Mucosa of gallbladder (tissue), 1 donor: ENCODE measurements at places on chromosomes 13 and 19. TPM values are rescaled to one million over a fixed set of nuclear protein-coding genes. Genes with fewer than 3 reads are reported as not detected.

Gene MZT1
- 4.7 TPM for total RNA-seq

Gene SPPL2B
- total RNA-seq = 148 TPM

Gene IZUMO2
- not detected for total RNA-seq

Gene OVOL3
- total RNA-seq = not detected

Gene SMAD9
- 39.7 TPM for total RNA-seq

Gene UBE2L5
- not detected for total RNA-seq

Gene CKM
- not detected for total RNA-seq

GRCh38 chr19:39823686-39824085, 10.3 kb downstream of the DYRK1B start:
- no peak for DNase-seq

DNA sequence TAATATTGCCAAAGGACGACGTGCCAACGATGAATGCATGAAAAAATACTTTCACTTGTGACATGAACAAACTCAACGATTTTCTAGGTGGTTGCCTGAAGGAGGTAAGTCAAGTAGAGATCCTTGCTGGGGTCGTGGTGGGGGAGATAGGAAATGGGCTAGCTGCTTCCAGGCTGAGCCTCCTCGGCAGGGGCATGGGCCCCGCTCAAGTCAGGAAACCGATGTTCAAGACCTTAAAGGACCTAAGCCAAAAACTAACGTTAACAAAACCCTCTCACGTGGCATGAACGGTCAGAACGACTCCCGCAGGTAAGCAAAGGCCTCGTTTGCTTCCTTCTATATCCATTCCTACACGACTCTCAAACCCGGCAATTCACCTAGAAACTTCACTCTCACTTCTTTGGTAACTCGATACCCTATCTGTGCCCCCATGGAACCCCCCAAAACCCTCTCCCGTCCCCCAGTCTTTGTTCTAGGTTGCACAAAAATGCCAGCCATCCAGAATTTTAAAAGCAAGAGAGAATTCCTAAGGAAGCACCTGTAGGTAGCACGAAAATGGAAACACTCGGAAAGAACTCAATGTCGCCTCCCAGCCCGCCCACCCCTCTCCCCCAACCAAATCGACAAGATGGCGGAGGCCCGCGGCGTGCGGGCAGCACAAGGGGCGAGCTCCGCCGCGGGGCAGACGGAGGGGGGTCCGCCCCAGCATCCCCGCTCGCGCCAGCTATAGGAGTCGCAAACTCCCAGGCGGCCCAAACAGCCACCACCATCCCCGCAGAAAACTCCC, 13.6 kb downstream of the ACP4 start:
- DNase-seq = no peak

GRCh38 chr19:6273701-6274601, 5.8 kb downstream of the MLLT1 start:
- DNase-seq = peak; percentile 76

DNA sequence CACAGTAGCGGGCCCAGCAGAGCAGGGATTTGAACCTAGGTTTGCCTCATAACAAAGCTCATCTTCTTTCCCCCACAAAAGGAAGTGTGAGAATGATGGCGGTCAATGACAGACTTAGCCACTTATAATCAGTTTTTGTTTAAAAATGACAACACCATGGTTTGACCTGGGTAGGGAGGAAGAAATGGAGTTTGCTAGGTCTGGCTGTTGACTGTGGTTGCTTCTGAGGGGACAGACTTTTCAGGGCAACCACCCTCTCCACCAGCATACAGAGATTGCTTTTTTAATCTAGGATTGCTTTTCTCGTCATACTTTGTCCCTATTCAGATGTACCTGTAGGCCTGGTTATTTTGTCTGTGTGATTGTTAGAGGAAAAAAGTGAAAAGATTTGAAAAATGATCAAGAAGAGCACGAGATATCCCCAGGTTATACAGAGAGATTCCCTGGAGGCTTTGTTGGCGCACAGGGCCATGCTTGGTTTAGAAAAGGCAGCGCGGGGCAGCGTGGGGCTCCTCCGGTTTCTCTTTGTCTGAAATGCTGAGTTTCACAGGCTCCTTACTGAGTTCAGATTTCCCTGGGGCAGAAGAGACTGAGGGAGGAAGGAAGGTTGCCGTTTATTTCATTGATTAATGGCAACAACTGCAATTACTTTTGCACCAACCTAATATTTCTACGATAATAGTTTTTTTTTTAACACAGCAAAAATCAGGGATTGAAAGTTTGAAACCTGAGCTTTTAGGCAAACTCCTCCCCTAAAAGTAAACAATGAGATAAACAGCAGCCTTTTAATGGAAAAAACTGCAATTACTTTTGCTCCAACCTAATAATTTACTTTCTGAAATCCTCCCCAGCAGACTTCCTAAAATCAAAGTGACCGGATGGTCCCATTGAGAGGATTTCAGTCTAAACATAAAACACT, 97.0 kb upstream of the RNF113B start:
- no peak for DNase-seq

- DNase-seq = no peak
Measured at GRCh38 chr13:113094410-113094800, 11.2 kb upstream of the F7 start.

- DNase-seq = no peak
Measured at GRCh38 chr19:29193155-29193554, 19.8 kb downstream of the UQCRFS1 start.

DNA sequence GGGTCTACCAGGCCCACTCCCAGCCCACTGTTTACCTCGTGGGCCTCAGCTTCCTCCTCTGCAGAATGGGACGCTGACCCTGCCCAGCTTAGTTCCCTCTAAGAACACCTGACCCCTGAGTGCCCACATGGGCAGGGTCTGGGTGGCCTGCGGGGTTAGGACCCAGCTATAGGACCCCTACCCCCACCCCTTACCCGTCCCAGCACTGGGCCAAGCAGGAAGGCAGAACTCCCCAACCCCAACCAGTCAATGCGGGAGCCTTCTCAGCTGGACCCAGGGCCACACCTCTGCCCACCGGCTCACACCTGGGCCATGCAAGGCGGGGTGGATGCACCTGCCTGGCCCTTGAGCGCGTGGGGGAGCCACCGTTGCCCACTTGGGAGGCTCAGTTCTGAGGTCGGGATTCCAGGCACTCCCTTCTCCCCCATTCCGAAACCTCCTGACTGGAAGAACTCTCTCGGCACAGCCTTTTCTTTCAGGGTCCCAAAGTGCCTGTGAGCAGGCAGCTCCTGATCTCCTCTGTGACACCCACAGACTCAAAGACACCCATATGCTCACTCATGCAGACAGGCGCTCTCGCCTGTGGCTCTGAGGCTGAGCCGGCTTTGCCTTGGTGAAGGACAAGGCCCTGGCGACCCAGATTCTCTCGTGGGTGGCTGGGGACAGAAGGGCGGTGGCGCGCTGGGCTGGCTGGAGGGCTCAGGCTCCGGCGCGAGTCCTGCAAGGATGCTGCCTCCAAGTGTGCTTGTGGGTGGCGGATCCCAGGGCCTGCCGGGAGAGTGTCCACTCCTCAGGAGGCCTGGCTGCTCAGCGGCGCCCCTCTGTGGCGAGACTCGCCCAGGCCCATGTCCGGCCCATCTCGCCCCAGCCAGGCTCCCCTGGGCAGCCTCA, 27.9 kb upstream of the PARP4 start:
- no peak for DNase-seq

DNA sequence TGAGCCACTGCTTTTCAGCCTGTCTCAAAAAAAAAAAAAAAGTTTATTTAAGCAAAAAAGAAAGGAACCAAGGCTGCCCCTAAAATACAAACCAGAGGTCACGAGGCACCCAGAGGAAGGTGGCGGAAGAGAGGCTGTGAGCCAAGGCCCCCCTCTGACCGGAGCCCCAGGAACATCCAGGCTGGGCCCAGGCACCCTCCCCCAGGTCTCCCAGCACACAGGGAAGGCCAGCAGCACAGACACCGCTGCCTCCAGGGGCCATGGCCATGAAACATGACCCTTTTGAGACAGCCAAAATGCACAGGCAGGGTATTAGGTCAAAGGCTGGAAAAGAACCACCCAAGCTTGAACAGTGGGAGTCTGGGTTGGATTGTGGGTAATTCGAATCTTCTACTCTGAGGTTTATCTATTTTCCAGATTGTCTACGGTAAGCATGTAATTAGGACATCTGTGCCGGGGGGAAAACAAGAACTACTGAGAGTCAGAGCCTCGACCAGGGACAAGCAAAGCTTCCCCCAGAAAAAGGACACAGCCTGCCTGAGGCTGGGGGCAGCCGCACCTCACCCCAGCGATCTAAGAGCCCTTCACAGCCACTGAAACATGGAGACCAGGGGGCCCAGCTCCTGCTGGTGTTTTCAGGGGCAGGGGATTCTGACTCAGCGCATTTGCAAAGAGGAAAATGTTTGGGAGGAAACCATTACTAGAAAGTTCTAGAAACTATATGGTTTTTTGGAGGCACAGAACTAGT, 8.4 kb downstream of the PEX11G start:
- no peak for DNase-seq

DNA sequence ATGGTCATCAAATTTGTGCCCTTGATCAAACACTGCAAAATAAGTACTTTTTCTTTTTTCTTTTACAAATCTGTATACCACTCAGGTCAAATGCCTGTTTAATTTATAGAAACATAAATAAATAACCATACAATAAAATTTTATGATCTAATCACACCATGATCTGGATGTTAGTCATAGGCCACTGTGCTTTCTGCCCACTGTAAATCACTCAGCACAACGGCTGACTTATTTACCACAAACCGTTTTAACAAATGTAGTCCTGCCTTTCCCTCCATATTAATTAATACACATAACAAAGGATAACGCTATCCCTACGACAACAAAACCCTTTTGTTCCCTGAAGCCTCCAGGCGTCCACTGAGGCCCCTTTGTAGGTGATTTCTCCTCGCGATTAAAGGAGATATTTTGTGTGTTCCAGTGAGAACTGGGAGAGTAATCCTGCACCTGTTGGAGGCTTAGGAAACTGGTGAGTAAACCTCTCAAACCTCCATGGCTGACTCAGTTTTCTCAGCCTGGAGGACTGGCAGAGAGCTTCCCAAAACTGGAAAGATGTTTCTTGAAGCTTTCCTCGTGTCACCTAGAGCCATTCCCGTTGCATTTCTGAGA, 477.1 kb upstream of the SGCG start:
- no peak for DNase-seq

DNA sequence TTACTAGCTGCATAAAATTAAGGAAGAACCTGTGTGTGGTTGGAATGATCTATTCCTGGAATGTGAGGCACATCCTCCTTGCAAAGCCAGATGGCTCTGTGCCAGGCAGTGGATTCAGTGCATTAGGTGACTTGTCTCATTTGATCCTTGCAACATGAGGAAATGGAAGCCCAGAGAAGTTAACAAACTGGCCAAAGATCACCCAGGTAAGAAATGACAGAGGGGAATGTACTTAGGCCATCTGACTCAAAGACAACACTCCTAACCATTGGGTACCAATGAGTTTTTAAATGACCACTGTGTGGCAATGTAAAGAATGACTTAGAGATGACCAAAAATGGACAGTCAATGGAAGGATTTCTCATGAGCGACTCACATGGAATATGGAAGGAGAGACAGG, 114.2 kb upstream of the RXFP2 start:
- DNase-seq = no peak
